ENCODE measurements at places on chromosomes 13 and 19.

- no peak for DNase-seq
Observed at GRCh38 chr19:52993342-52994178, 20.2 kb upstream of the ERVV-1 start.

DNA sequence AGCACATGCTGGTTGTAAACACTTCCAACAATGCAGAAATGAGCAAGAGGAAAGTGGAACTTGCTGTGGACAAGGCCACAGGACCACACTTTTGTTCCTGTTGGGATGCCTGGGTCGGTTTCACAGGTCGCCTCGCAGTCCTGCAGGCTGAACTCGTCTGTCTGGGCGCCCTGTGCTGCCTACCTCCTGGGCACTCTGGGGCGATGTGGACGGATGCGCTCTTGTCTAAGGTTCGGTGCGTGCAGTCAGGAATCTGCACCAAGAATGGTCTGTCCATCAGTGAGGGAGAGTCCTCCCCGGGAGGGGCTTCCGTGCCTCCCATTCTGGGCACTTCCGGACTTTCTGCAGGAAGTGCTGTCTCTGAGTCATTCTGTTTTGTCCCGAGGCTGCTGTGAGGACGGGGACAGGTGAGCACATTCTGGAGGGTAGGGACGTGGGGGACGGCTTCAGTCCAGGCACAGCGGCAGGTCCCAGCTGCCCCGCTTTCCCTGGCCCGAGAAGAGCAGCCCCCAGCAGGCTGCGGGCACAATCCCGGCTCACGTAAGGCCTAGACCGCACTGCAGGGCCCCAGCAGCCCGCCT, 24.1 kb upstream of the SLITRK1 start:
- no peak for DNase-seq

GRCh38 chr13:47747901-47748300, 253.2 kb downstream of the SUCLA2 start:
- no peak for DNase-seq

GRCh38 chr13:38159710-38160109, 189.9 kb upstream of the UFM1 start:
- no peak for DNase-seq

DNA sequence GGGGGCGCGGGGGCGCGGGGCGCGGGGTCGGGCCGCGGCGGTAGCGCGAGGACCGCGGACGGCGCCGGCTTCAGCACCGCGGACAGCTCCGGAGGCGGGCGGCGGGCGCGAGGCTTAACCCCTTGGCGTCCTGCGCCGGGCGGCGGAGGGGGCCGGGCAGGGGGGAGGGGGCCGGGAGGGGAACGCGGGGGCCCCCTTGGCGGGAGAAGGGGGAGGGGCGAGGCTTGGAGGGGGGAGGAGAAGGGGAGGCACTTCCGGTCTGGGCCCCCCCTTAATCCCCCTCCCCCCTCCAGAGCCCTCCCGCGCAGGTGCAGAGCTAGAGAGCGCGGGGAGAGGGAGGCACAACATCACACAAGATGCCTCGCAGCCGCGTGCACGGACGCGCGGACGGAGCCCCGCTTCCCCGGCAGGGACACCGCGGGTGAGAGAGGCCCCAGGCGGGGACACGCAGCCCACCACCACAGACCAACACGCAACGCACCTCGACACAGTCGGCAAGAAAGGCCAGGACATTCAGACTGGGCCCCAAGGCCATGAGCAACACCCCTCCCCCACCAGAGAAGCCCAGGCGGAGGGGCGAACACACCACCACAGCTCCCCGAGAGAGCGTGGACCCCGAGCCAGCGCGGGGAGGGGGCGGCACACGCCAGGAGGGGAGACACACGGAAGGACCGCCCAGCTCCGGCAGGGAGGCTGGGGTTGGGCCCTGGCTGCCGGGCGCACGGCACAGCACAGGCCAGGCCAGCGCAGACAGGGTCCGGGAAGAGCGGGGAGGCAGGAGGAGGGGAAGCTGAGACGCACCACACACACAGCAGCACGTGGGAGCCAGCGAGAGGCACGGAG, 24.1 kb downstream of the SHANK1 start:
- DNase-seq, result no peak

DNA sequence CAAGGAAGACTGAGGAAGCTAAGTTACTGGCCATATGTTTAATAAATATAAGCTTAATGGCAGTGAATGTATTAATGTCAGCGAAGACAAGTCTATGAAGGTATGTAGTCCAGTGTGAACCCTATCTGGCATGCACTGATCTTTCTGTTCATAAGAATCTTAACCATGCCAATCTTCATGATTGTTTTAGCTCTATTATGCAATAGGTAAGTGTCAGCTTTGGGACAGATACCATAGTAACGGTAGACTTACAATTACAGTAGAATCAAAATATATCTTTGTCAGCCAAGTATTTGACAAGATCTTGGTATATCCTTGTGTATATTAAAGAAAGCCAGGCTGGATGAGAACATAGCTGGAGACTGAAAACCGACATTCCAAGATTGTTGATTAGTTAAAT, 428.5 kb downstream of the SPRY2 start:
- DNase-seq, result no peak

DNA sequence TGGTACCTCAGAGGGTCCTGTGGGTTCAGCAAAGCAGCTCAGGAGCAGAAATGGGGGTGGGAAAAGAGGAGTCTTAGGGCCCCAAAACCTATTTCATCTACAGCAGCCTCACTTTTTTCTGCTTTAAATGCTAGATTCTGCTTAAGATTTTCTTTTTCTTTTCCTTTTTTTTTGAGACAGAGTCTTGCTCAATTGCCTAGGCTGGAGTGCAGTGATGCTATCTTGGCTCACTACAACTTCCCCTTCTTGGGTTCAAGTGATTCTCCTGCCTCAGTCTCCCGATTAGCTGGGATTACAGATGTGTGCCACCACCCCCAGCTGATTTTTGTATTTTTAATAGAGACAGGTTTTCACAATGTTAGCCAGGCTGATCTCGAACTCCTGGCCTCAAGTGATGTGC, 30.7 kb upstream of the WDFY2 start:
- DNase-seq, result no peak

- no peak for DNase-seq
Observed at GRCh38 chr13:91533354-91533753, 134.9 kb downstream of the GPC5 start.

- DNase-seq, result no peak
Observed at GRCh38 chr19:4749870-4750590, 26.4 kb upstream of the DPP9 start.

- no peak for DNase-seq
Observed at GRCh38 chr19:18062028-18062427, 24.7 kb downstream of the IL12RB1 start.

- DNase-seq, result peak; percentile 88
Observed at GRCh38 chr19:10936661-10937084, 8.1 kb downstream of the TIMM29 start.

GRCh38 chr13:78868991-78869390, 210.0 kb upstream of the OBI1 start:
- DNase-seq, result no peak

All from NAMALWA (cell line).